IPS DF 19.7 (cell line): ENCODE measurements at places on chromosomes 2 and 18.

GRCh38 chr18:21739604-21740537 is 721 bp upstream of the MIB1 start:
- no peak for DNase-seq

- DNase-seq, result no peak
Observed at GRCh38 chr2:107591561-107592279, 235.0 kb upstream of the RGPD4 start.

- DNase-seq, result no peak
Observed at GRCh38 chr2:73611193-73611592, 31.0 kb downstream of the NAT8 start.

DNA sequence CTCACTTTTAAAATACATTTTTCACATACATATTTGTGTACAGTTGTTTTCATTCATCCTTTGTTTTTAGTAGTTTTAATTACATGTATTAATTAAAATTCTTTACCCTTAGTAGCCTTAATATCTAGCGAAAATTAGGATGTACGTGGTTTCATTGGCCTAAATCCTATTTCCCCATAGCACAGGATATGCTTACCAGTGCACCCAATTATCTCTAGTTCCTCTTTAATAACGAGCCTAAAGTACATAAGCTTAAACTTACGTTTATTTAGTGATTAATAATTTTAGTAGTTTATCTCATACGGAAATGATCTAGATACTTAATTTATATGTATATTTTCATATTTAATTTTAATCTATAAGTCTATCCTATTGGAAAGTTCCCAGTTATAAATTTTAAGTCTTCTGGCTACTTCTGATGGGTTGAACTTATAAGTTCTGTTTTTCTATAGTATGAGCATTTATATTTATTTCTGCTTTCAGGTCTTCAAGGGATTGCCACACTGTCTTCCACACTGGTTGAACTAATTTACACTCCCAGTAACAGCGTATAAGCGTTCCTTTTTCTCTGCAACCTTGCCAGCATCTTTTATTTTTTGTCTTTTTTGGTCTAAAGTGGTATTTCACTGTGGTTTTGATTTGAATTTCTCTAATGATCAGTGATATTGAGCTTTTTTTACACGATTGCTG is 21.4 kb upstream of the RUFY4 start:
- DNase-seq, result no peak

DNA sequence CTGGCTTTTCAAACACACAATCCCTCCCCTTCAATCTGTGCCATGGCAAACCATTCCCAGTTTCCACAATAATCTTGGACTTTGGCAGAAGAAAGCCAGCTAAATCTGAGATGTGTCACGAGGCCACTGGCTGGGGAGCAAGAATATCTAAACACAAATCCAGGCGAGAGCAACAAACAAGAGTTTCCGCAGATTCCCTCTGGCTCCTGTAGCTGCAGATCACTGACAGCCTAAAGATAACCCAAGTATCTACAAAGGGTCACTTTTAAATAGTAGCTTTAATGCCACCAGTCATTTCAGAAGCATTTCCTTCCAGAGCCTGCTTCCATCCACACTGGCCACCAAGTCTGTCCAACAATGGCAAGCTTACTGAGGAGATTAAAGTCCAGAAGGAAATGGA is 86.9 kb downstream of the ACVR1 start:
- no peak for DNase-seq

DNA sequence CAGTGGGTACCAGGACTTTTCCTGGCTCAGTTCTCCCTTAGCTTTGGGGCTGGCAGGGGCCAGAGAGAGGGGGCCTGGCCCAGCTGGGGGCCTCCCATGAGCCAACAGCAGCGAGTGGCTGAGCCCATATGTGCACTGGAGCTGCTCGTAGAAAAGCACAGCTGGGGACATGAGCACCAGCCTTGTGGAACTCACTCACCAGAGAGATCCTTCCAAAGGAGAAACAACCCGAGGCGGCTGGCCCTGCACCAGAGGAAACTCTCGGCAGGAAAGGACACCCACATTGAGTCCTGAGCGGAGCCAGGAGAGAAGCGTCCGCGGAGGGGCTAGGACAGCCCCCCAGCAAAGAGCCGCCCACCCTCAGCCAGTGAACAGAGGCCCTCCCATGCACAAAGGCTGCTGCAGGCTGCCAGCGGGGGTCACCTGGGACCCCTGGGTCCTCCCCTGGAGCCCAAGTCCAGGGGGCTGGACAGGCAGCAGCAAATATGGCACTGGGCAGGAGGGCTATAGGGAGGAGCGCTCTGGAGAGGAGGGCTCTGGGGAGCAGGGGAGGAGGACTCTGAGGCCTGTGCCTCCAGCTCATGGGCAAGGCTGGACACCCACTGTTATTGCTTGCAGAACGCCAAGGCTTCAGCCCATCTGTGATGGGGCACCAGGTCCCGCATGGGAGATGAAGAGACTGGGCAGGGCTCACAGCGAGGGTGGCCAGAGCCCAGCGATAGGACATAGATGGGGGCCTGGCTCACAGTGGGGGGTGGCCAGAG is 42.1 kb upstream of the SNED1 start:
- DNase-seq, result no peak

- no peak for DNase-seq
Observed at GRCh38 chr18:50935493-50936191, 32.2 kb upstream of the ELAC1 start.

DNA sequence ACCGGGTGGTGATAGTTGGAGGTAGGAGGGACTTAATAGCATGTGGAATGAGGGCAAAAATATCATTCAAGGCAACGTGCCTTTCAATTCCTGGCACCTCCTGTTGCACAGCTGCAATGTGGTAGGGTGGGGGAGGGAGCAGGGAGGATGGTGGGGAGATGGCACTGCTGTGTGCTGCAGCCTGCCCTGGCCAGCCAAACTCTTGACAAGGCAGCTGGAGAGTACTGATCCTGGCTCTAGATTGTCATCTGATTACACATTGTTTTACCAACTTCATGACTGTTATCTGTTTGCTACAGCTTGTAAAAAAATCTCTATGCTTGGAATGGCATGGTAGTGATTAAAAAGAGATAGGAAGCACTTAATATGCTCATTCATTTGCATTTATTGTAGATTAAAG is 47.7 kb downstream of the PLCL1 start:
- no peak for DNase-seq

DNA sequence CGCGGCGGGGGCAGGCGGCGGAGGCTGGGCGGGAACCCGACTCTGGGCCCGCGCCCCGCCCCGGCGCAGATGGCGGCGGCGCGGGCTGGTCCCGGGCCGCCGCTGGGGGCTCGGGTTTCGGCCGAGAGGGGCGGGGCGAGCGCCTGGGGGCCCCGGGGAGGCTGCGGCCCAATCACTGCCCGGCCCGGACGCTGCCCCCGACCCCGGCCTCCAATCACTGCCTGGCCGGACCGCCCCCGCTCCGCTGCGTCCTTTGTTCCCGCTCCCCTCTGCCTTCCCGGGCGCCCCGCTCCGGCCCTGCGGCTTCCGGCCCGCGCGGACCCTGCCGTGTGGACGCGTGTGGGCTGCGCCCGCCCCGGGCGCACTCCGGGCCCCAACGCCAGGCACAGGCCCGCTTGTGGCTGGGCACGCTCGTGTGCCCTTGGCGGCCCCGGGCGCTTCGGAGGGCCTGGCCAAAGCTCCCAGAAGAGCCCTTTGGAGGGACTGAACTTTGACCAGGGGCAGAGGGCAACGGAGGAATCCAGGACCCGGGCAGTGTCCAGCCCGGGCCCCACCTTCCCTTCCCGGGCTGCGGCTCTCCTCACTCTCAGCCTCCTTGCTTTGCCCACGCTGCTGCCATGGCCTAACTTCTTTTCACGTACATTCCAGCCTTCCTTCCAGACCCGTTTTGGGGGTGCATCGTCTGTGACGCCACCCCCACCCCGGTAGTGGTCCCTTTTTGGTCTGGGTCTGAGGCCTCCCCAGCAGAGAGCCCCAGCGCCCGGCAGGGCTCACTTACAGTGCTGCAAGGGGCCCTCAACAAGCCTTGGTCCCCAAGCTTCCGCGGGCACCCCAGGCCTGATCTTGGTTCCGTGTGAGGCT is 27.1 kb upstream of the PTMA start:
- no peak for DNase-seq

- DNase-seq, result no peak
Observed at GRCh38 chr2:128445523-128445900, 126.8 kb upstream of the HS6ST1 start.

GRCh38 chr2:212249451-212249850 is 289.2 kb downstream of the ERBB4 start:
- DNase-seq, result no peak

- no peak for DNase-seq
Observed at GRCh38 chr2:18552351-18553077, 7.9 kb downstream of the RDH14 start.

DNA sequence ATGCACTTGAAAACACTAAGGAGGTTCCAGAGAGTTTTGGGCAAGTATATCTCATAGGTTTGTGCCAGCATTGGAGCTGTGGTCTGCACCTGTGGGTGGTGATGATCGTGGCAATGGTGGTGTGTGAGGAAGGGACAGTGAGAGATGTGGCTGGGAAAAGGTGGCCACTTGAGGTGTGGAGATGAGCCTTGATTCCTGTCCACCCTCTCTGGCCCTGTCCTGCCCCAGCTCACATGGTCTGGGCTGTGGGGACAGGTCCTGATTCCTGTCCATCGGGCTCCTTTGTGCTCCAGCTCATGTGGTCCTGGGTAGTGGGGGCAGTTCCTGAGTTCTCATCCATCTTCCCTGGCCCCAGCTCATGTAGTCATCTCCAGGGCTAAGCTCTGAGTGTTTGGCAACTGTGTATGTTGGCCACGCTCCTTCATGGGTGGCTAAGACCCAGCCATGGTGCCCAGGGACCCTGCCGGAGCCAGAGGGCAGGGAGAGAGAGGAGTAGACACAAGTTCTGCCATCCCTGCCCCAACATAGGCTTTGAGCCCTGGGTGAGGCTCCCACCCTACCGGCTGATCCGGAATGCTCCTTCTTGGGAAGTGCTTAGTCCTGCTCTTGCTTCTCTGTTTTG is 294.4 kb upstream of the HDAC4 start:
- DNase-seq, result no peak

- no peak for DNase-seq
Observed at GRCh38 chr2:2887772-2888387, 489.7 kb downstream of the EIPR1 start.

- DNase-seq, result no peak
Observed at GRCh38 chr2:69356471-69356870, 30.6 kb downstream of the GFPT1 start.

- no peak for DNase-seq
Observed at GRCh38 chr18:46538376-46538775, 118.6 kb downstream of the LOXHD1 start.

GRCh38 chr2:205367331-205367935 is 314.9 kb upstream of the NRP2 start:
- no peak for DNase-seq

GRCh38 chr2:1887915-1888314 is 143.6 kb upstream of the PXDN start:
- DNase-seq, result no peak

DNA sequence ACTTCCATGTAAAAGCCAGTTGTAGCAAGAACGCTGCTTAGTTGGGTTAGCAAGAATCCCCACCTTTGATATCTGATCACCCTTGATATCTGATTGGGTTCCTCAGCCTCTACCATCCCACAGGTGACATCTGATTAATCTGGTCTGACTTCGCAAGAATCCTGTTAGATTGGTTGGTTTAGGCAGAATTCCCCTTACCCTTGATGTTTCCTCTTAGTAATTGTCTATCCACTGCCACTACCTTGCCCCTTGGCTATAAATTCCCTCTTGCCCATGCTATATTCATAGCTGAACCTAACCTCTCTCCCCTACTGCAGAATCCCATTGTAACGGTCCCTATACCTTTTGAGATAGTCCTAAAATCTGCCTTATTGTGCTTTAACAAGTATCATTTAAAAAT is 33.1 kb downstream of the PRKRA start:
- DNase-seq, result no peak

DNA sequence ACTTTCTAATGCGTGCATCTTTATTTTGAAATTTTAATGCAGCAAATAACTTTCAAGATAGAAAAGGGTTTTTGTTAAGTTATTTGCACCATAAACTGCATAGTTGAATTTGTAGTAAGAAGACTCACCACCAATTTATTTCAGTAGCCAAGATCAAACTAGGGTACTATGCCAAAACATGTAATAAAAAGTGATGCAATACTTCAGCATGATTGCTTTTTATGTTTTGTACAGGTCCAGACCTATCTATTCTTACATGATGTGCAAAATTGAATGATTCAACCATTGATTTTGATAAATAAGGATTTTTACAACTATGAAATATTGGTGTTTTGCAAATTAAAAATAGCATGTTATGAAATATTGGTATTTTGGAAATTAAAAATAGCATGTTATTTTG is 26.7 kb downstream of the AGPS start:
- no peak for DNase-seq

GRCh38 chr2:54092940-54093339 is 22.5 kb upstream of the ACYP2 start:
- no peak for DNase-seq

DNA sequence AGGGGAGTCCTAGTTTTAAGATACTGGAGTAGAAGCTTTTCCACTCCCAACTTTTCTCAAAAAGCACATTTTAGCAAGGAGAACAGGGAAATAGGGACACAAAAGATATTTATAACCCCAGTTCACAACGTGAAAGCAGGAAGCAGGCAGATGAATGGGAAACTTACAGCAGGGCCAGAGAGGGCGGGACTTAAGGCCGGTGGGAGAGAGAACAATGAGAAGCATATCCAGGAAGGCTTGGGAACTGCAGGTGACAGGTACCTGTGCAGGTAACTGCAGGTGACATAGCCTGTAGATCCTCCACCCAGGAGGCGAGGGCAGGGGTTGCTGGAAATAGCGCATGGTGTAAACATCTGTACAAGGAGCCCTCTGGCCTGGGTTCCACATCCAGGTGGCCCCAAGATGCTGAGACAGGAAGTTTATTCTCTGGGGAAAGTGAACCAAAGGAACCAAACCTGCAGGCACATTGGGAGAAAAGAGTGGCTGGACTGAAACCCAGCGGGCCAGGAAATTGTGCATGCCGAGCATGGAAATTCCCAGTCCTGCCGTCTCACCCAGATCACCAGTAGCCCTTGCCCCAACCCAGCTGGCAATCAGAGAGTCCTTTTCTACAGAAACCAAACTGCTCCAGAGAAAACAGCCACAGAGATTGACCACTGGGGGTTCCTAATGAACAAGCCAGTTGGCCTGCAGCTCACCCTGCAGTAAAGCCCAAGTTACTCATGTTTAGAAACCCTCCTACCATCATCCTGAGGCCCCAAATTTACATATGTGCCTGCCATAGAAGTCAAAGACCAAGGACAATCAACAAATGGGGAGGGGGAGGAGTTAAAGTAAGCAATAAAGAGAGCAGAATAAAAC is 24.3 kb upstream of the COL6A3 start:
- DNase-seq, result no peak
